Myocyte (in vitro differentiated cells): ENCODE measurements at places on chromosomes 4 and X.

GRCh38 chrX:107552930-107553329 lies 75.4 kb upstream of the PRPS1 start:
- no peak for DNase-seq

DNA sequence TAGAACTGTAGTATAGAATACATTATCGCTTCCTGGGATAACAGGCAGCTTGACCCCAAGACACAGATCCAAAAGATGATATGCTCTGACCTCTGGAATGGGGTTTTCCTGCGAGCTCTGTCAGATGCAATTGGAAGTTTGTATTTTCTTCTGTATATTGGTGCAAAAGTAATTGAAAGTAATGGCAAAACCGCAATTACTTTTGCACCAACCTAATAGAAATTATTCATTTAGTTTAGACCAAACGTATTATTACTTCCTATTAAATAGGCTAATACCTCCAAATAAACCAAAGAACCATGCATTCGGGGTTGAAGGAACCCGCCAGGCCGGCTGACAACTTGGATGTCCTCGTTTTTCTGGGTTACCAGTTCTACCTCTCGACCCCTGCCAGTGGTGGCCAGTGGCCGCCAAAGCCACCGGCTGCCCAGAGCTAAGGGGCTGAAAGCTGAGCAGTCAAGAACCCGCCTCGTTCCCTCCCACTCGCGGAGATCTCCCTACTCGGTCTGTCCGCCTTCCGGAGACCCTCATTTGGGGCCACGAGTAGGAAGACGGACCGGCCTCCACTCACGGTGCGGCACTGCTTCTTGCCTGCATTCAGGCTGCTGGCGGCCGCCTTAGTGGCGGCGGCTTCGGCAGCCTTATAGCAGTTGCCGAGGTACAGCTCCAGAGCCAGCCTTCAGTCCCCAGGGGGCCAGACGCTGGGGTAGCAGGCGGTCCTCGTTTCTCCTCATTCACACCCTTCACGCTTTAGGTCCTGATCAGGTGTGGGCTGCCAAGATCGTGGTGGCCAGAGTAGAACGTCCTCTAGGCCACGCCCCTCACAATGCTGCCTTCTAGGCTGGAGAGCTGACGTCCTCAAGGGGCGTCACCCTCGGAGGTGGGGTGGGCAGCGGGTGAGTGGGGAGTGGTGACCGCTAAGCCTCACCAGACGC lies 121.9 kb downstream of the RBMX2 start:
- no peak for DNase-seq

DNA sequence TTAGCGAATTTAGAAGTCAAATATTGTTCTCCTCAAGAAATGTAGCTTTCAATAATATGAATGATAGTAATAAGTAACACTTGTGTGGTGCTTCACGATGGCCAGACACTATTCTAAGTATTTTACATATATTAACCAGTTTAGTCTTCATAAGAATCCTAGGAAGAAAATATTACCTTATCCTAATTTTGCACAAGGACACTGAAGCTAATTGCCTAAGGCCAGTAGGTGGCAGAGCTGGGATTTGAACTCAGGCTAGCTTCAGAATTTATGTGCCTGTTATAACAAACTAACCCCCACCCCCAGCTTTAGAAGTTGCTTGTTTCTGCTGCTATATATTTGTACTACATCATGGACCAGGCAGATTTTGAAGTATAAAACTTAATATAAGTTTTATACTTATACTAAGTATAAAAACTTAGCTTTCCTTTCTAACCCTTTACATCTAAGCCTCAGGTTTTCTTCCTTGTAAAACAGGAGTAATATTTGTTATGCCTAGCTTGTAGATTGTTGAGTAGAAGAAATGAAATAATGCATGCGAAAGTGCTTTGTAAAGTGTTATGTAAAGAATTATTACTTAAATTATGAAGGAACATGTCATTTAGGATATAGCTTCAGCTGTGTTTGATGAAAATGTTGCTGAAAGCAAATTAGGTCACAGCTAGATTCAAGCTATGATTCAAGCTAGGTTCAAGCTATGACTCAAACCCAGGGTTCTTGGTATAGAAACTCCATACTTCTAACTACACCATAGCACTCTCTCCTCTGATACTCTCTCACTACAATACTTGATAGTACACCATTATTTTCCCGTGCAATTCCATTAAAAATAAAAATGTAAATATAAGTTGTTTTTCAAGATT lies 4.2 kb upstream of the CDS1 start:
- DNase-seq, result peak; percentile 64

GRCh38 chrX:23766650-23767551 lies 16.1 kb upstream of the SAT1 start:
- no peak for DNase-seq

GRCh38 chr4:168585168-168586091 lies 88.6 kb downstream of the PALLD start:
- peak; percentile 94 for DNase-seq

DNA sequence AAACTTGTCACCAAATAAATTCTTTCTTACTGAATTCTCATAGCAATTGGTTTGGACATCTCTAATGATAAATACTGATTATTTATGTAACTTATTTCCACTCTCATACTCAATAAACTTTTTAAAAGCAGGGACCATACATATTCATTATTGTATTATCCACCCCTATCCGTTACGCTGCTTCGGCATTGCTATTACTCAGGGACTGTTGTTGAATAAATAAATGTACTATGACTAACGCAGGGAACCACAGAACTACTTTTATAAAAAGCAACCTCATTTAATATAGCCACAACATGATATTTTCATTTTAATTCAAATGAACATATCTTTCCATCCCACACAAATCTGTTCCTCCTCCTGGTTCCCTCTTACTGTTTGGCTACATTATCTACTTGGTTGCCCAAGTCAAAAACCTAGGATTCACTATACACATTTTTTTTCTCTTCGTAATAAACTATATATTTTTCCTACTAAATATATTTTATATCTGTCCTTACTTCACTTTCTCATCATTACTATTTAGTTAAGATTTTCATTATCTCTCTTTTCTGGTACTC lies 14.9 kb upstream of the ANKRD50 start:
- DNase-seq, result no peak

DNA sequence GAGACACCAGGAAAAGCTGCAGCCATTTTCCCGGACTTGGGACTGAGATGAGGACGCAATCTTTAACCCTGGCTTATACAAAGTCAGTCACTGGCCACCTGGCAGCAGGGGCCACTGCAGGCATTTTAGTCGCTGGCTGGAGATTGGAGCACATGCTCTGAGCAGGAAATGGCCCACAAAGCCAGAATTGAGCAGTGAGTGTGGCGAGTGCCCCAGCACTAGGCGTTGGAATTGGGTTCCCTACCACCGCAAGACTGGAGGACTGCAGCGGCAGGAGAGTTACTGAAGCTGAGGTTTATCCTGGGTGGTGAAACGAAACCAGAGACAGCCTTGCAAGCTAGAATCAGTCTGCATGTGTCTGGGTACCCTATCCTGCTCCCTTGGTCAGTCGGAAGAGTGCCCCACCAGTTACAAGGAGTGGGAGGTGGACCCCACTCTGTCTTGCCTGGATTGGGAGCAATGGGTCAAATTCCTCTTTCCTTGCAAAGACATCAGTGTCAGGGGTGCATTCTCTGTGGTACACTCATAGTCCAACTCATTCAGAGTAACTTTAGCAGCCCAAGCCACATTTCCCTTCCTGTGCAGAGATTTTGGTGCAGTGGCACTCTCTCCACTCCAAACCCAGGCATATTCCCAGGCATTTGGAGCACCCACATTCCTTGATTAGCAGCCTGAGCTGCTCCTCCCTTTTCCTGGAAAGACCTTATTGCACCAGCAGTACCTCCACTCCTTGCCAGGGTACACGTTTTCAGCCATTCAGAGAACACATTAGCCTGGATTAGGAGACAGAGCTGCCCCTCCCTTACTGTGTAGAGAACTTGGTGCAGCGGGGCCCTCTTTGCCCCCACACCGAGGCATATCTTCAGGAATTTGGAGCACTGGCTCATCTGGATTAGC lies 36.7 kb upstream of the PLK4 start:
- DNase-seq, result no peak

DNA sequence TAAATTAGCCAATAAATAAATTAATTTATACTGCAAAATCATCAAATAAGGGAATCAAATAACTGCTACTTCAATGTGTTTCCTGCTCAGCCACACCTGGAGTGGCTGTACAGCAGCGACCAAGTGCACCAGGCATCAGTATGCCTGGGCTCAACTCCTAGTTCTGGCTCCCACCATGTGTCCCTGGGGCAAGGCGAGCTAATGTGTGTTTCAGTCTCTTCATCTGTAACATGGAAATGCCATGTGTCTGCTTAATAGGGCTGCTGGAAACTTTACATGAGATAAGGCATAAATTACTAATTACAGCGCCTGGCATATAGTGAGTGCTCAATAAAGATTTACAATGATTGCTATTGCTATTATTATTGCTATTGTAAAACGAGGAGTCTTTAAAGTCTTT lies 109.1 kb upstream of the PDLIM3 start:
- DNase-seq, result no peak

- DNase-seq, result no peak
Measured at GRCh38 chr4:156799121-156799589, 172.4 kb downstream of the PDGFC start.

GRCh38 chrX:1813809-1814208 lies 198.9 kb downstream of the ASMT start:
- DNase-seq, result no peak

DNA sequence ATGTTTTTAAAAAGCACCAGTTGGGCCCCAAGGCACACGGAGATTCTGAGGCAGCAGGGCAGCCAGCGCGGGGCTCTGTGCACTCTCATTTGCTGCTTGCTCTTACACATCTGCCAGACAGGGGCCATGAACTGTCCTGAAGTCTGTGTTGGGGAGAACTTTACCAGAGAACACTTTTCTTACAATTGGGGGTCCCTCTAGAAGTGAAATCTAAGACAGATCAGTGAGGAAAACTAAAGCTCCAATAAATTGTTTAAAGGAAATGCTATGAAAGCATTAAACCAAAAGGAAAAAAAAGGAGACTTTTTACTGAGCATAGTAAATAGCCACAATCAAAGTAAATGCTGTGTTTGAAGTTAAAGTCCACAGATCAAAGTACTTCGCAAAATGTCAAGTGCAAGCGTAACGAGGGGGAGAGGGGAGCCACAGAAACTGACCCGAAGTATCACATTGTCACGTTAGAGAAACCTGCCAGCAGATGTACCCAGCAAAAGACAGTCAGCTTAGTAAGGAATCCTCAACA lies 37.8 kb downstream of the SORBS2 start:
- no peak for DNase-seq

DNA sequence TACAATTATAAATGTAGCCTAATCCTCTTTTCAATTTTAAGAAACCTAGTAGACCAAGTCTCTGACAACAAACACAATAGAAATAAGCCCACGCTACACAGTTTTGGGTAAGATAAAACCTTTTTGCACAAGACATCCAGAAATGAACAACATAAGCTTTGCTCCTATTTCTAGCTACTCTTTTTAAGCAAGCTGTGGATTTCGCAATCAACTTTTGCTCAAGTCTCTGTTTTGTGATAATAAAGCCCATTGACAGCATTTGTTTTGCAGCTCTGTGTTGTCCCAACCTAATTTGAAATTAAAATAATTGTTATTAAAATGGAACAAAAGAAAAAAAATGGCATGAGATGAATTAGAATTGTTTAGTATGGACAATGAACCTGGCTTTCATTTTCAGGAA lies 287.9 kb upstream of the PUDP start:
- DNase-seq, result peak; percentile 18

- DNase-seq, result no peak
Measured at GRCh38 chr4:67886281-67886680, 2.5 kb upstream of the TMPRSS11D start.

DNA sequence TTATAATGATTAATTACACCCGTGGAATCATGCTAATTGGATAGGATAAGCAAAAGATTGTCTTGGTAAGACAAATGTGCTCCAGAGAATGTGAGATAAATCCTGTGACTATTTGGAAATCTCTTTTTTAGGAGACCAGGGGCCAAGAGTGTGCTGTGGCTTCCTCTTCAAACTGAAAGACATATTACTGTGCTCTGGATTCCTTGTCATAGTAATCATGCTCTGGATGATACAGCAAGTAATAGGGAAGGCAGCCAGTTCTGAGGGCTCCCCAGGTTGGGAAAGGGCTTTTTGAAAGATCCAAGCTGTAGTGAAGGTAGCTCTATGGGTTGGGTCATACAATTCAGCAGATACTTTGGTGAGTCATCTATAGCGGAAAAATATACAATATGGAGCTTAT lies 600.5 kb downstream of the PCDH18 start:
- no peak for DNase-seq

GRCh38 chr4:120071192-120071795 lies 4.6 kb upstream of the MAD2L1 start:
- DNase-seq, result peak; percentile 68

GRCh38 chr4:103011378-103012025 lies 8.0 kb downstream of the SLC9B1 start:
- peak; percentile 11 for DNase-seq

DNA sequence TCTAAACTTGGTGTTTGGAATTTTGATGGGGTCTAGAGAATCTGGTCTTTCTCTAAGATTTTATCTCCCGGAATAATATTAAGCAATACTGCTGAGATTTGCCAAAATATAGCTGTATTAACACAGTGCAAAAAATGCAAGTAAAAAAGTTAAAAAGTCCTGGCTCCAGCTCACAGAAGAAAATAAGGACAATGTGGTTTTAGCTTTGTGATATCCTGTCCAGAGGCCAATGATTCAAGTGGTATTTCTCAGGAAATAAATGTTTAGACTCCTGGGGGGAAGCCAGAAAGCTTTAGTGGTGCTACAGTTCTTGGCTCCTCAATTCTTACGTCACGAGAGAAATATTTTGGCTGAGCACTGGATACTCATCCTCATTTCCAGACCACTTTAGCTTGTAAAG lies 40.9 kb upstream of the IL13RA2 start:
- DNase-seq, result no peak

DNA sequence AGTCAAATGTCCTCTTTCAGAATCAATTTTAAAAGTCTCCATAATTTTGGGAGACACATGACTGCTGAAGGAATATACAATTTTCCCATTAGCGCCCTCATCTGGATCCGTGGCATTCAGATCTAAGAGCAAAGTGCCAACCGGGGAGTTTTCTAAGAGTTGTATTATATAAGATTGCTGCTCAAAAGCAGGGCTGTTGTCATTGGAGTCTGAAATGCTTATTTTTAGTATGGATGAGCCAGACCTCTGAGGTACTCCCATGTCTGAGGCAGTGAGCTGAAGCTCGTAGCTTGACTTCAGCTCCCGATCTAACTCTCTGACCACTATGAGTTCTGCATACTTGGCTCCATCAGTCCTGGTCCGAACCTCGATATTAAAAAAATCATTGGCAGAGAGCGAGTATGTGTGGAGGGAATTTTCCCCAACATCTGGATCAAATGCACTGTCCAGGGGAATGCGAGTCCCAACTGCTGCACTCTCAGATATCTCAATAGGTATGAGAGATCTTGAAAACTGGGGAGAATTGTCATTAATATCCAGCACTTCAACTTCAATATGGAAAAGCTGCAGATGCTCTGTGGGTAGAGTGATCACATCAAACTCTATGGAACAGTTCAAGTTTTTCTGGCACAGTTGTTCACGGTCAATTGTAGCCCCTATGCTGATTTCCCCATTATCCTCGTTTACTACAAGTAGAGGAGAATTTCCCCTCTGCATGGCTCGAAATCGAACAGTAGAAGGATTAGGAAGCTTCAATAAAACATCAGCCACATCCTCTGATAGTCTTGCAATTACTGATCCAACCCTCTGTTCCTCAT lies 917 bp downstream of the PCDH18 start:
- peak; percentile 72 for DNase-seq
